Kidney tubule cell (primary cell): ENCODE measurements at places on chromosomes 1 and 21.

DNA sequence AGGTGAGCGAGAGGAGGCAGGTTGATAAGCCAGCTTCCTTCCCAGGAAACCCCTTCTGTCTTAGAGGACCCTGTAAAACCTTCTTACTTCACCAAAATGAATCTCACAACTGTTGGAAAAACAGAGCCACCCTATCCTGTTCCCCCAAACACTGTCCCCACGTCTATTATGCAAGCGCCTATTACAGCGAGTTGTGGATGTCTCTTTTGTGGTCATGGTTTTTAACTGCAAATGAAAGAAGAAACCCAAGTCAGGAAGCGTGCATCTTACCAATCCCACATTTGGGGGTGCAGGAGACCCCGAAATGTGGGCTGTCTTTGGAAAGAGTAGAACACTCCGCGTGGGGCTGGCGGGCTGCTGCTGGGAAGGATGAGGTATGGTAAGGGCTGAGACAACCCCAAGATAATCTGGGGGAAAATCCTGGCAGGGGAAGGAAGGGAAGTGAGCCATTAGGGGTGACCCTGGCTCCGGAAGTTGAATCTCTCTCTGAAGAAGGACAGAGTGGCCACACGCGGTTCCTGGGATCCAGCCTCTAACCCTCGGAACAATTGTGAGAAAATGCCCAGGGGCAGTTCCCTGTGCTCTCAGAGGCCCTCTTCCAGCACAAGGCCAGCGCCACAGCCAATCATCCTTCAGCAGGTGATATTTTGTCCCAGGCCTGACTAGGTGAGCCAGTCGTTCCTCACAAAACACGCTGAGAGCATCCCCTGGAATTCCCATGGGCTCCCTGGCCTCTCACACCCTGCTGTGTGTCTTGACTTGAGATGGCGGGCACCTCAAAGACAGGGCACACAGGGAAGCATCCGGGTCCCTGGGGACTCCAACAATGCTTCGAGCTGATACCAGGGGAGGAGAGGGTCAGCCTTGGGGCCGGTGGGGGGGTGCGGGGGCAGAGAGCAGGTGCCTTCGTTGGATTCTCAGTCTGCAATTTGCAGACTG lies 168.5 kb upstream of the IRF2BP2 start:
- no peak for DNase-seq

- peak; percentile 58 for DNase-seq
These were observed 82.9 kb downstream of the BEND5 start for GRCh38 chr1:48693674-48694320.

- no peak for DNase-seq
These were observed 37.8 kb upstream of the PRSS38 start for GRCh38 chr1:227777646-227778045.

DNA sequence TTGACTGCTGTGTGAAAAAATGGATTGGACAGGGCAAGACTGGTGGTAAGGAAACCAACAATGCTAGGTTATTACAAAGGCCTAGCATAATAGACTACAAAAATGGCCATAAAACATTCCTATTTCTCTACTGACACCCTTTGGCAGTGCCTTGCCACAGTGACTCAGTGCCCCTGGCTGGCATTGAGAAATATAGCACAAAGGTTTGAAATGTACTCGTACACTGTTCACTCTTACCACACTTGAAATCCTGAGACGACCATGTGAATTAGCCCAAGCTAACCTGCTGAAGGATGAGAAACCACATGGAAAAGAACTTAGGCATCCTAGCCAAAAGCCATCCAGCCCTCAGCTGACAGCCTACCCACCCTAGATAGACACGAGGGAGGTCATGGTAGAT lies 149.8 kb upstream of the PALMD start:
- peak; percentile 4 for DNase-seq
